ENCODE measurements at places on chromosomes 3 and 15. TPM values are rescaled to one million over a fixed set of nuclear protein-coding genes. Genes with fewer than 3 reads are reported as not detected.
A peak's percentile ranks its signal among the peaks of the same experiment; 100 is the strongest.

Gene CACNA2D2
- 3.8 TPM for total RNA-seq

Gene LRTM1
- total RNA-seq = not detected

Gene SLC24A5
- total RNA-seq = not detected

Gene AADACL2
- total RNA-seq = not detected

Gene PDIA5
- total RNA-seq = 2.2 TPM

Gene CHST13
- not detected for total RNA-seq

DNA sequence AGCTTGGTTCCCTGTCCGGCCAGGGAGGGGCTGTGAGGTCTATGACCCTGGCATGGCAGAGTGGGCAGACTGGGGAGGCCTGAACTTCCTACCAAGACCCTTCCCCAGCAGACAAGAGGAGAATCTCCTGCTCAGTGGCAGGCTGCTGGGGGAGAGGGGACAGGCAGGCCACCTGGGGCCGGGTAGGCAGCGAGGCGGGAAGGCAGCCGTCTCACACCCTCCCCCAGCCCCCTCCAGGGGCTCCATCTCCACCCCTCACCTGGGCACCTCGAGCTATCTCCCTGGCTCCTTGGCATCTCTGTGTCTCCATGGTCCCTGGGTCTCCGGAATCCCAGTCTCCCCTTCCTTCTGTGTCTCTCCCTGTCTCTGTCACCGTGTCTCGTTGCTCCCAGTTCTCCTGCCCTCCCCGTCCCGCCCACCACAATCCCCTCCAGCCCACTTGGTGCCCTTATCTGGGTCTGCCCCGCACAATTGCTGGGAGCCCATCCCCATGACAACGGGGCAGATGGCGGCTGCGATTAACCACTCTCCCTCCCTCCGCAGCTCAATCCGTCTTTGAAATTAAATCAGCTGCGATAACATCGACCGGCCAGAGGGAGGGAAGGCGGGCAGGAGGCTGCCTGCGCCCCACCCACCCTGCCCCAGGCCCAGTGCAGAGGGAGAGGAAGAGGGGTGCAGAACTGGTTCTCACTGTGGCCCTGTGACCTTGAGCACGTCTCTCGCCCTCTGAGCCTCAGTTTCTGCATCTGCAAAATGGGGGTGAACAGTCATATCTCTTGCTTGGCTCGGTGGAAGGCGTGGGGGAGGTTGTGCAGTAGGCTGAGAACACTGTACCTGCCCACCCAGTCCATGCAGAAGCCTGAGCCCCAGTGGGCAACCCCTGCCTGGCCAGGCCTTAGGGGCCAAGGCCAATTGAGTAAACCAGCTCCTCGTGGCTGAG is 9.6 kb downstream of the DNAJB8 start:
- no peak for DNase-seq

- peak; percentile 19 for DNase-seq
Measured at GRCh38 chr3:47083786-47084185, 80.1 kb downstream of the SETD2 start.

GRCh38 chr3:154921351-154921750 is 158.8 kb upstream of the MME start:
- DNase-seq = no peak

DNA sequence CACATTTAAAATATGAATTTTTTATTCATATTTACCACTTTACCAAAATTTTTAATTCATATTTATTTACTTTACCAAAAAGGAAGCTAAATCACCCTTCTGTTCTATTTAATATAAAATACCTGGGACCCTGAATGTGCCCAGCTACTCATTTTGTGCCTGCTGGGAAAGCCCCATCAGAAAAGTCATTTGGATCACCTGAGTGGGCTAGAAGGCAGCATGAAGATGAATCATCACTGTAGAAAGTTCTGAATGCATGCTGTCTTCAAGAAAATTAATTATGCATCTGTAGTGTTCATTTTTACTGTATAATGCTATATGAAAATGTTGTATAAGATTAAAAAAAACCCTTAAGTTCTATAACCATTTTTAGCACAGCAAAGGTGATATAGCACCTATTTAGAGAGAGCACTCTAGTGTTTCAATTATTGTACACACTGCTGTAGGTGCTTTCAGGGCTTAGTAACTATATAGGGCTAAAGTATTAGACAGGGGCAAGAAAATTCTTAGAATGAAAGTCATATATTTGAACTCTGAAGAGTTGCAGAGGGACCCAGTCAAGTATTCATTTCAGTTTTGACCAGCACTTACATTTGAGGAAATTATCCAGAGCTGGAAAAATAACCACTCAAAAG is 175.1 kb downstream of the NFKBIZ start:
- DNase-seq = no peak

DNA sequence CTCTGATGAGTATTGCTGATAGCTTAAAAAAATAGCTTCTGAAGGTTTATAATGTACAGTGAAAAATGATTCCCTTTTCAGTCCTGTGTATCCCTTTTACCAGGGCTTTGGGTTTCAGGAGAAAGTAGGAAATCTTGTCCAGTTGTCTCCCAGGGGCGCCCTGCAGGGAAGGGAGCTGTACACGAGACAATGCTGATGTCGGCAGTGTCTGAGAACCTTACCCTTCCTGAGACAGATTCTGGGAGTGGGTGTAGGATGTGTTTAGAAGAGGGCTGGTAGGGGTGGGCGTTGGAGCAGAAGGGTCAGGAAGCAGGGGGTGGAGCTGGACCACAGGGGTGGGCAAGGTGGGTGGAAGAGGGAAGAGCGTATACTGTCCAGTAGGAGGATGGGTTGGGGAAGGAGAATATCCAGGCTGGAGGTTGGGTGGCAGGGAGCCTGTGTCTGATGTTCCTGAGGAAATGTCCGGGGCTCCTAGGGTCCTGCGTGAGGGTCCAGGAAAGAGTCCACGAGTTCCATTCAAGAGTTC is 5.6 kb downstream of the THPO start:
- no peak for DNase-seq

DNA sequence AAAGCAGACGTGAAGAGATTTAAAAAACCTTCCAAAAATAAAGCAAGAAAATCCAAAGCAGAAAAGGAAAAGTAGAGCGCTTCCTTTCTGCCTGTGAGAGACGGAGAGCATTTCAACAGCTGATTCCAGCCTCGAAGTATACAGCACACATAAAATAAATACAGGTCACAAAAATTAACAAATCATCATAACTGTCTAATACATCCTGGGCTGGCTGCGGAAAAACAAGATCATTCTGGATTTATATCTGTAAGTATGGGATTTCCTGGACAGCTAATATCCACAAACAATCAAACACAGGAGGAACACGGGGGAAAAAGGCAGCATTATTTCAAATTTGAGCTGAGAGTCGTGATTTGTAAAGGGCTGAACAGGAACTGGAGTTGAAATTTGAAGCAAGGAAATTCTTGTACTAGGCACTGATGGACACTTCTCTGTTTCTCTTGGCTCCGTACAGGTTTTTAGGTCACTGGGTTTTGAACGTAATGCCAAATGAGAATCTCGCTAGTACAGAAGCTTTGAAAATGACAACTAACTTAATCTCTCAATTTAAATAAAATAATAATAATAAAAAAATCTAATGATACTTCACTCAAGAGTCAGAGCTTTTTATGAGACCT is 577.7 kb downstream of the FOXP1 start:
- DNase-seq = no peak

DNA sequence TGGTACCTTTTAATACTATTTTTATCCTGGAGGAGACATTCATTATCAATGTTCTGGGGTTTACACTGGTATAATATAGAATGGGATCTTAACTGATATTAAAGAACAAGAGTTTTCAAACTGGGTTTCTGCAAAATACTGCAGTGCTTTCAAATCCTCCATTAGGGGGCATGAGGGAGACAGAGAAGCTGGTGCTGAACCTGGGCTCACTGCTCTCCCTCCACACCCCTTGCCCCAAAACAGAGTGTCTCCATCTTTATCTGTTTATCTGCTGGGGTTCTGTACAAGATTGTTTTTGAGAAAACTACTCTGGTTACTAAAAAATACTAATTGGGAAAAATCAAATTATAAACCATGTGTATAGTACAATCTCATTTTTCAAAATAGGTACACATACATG is 41.7 kb downstream of the CADPS start:
- DNase-seq = no peak

DNA sequence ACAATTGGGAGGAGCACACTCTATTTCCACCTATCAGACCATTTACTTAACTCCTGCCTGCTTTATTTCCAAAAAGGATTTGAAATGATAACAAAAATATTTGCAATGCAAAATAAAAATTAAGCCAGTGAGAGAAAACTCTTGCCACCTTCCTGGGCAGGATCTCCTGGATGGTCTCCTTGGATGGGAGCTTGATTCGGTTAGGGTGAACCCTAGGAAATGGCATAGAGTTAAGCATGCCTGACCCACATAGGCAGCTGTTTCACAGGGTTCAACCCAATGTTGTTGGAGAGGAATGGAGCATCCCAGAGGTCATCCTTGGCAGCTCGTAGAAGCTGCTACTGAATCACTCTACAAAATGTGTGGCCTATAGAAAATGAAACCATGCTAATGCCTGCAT is 83.8 kb downstream of the TGFBR2 start:
- no peak for DNase-seq

- DNase-seq = no peak
Measured at GRCh38 chr15:45469027-45469426, 53.5 kb downstream of the SLC30A4 start.

DNA sequence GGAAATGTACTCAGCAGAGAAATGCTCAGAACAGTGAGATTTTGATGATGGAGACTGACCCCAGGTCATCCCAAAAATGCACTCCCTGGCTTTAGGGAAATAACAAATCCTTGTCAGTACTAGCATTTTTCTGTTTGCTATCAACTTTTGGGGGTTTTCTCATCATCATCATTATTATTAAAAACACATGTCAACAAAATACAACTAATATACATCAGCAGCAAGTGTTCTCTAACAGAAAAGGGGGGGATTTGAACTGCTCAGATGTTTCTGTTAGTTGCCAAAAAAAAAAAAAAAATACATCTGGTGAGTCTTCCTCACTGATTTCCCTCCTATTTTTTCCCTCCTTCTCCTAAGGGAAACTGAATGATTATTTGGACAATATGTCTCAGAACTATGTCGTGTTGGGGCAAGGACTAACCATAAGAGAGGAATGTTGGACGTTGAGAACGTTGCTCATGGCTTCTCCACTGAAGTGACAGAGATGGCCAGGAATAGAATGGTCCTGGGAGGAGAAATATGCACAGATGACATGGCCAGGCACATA is 230.0 kb upstream of the MCTP2 start:
- DNase-seq = no peak

- DNase-seq = no peak
Measured at GRCh38 chr3:46934498-46935167, 41.9 kb downstream of the CCDC12 start.

DNA sequence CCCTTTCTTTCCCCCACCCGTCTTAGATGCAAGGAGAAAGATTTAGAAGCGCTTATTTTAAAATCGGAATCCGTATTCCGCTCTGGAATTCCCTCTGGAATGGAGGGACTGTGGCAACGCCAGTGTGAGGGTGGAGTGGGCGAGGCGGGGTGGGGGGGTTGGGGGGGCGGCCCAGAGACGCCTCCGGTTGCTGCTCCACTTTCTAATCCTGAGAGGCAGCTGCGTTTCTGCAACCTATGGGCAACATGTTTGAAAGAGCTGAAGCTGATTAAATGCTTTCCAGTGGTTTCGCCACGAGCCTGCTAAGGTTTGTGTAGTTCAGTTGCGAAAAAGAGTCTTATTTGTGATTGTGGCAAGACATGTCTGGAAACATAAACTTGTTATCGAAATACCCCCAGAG is at the start of gene CCK:
CCK (minus strand) TSS at position 101 of the 400 bp plus-strand sequence. CDS start 2,555 bp downstream, outside the sequence.
- DNase-seq = no peak

- DNase-seq = no peak
Measured at GRCh38 chr3:6120786-6121185, 740.1 kb upstream of the GRM7 start.

- no peak for DNase-seq
Measured at GRCh38 chr15:45670511-45670910, 35.7 kb downstream of the SQOR start.

DNA sequence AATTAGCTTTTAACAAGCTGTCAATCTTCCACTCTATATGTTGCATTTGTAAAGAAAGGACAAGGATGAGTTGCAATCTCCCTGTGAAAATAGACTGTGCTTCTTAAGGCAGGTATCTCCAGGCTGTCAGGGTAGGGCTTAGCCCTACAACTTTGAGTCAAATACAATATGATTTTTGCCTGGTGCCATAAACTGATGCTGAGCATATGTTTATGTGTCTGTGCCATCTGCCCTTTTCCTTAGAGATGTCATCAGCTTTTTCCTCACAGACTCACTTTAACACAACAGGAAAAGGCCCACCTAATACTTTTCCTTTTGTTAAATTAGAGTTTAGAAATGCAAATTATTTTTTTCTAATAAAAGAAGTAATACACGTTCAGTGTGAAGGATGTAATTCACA is 548.3 kb downstream of the NLGN1 start:
- no peak for DNase-seq

Data from CD4-positive, alpha-beta T cell (primary cell).